ENCODE measurements at places on chromosomes 2 and 18.
A peak's percentile ranks its signal among the peaks of the same experiment; 100 is the strongest.

- H3K4me1 ChIP-seq, result peaks cover 5% of the 10 kb centered on the region
- H3K27ac ChIP-seq, result no peak overlapping the region
- no peak overlapping the region for H3K4me3 ChIP-seq
- no peaks in the 10 kb centered on the region for H3K36me3 ChIP-seq
Observed at GRCh38 chr2:120436885-120437603, 91.1 kb downstream of the INHBB start.

DNA sequence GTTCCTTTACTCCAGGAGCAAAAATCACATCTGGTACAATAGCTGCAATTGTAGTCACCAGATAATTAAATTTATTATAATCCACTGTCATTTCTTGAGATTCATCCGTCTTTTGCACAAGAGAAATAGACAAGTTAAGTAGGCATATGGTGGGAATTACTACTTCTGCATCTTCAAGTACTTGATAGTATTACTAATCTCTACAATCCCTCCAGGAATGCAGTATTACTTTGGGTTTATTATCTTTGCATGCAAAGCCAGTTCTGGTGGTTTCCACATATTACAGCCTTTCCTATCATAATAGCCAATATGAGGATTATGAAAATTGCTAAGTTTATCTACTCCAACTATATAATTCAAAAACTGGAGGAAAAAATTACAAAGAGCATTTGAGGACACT, 254.1 kb downstream of the IKZF2 start:
- H3K4me3 ChIP-seq, result no peak overlapping the region
- DNase-seq, result no peak
- no peak overlapping the region for H3K27ac ChIP-seq
- no peaks in the 10 kb centered on the region for H3K27me3 ChIP-seq
- no peaks in the 10 kb centered on the region for H3K36me3 ChIP-seq

- H3K4me3 ChIP-seq, result peak overlapping the region; percentile 64
- H3K36me3 ChIP-seq, result no peaks in the 10 kb centered on the region
- peak; percentile 68 for DNase-seq
- H3K27me3 ChIP-seq, result no peaks in the 10 kb centered on the region
- peaks cover 48% of the 10 kb centered on the region for H3K4me1 ChIP-seq
Observed at GRCh38 chr2:96760986-96761832, 507 bp downstream of the CNNM4 start.

DNA sequence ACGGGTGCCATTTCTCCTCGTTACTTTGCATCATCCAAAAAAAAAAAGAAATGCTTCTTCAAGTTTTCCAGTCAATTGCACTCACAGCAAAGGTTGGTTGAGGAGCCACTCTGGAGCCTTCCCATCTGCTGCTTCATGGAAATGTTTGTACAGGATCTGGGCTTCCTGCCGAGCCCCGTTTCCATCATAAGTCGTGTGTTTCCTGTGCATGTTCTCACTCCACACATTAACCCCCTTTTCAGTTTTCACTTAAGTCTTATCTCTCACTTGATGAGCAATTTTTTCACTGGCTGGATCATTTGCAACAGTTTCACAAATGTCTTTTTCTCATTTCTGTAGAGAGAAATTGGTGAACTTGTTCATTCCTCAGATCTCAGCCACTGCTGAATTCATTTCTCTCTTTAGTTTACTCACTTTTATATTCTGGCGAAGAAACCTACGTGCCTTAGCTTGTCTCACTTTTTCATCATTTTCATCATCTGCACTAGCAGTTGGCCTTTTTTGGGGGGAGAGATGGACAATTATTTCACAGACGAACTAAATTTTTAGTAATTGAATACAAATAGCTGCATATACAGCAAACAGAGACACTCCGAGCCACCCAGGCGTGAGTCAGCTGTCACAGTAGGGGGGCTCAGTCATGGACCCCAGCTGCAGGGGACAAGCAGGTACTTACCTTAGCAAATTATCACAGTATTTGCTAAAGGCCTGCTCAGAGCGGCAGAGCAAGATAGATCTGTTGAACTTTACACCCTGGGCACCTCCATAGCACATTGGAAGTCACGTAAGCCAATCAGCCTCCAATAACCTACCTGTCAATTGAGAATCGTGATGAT, 750.8 kb upstream of the ID2 start:
- H3K4me1 ChIP-seq, result peaks cover 8% of the 10 kb centered on the region
- peak; percentile 82 for DNase-seq
- no peaks in the 10 kb centered on the region for H3K36me3 ChIP-seq

DNA sequence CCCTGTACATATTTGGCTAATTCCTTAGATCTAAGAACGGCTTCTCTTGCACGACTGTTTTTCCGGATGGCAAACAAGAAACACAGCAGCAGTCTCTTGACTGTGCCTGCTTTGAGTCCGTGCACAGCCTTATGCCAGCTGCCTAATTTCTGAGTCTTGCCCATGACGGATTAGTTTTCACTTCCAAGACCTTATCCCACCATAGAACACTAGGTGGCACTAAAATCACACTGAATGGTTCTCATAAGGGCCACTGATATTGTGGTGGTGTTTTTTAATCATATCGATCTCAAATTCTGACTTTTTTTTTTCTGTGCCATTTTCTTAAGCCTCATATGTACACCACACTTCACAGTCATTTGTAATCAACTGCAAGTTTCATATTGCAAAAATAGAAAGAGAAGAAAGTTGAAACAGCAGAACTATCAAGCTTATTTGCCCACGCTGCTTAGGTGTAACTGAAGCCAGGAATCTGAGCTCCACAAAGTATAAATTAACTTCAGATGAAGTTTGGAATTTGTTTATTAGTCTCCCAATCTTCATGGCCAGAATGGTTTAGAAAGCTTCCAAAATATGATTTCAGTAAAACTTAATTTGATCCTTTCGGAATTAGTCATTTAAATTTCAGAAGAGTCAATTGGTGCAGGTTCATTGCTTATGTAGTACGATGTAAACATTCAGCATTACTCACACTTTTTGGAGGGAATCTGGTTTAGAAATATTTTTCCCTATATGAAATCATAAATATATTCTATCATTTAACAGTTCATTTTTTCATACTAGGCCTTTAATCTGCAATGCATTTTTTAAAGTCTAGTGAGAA, 45.5 kb upstream of the SCN7A start:
- no peak overlapping the region for H3K27ac ChIP-seq
- no peak for DNase-seq
- no peaks in the 10 kb centered on the region for H3K4me1 ChIP-seq

DNA sequence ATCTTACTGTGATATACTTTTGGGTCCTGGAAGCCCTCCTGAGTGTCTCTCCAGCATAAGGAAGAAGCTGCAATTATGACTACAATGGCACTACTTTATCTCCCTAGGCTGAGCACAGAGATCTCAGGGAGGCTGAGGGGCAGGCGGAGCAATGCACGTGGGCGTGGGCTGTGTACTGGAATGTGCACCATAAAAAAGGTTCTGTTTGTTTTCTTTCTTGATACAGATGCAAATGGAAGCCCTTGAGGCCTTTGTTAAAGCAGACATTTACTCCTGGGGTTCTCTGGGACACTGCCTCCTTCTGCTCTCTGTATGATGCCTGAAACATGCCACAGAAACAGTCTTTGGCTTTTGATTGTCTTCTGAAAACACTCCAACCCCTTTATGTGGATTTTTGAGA, 79.1 kb upstream of the DLX2 start:
- no peaks in the 10 kb centered on the region for H3K36me3 ChIP-seq
- DNase-seq, result no peak
- H3K27me3 ChIP-seq, result no peaks in the 10 kb centered on the region
- no peak overlapping the region for H3K27ac ChIP-seq

DNA sequence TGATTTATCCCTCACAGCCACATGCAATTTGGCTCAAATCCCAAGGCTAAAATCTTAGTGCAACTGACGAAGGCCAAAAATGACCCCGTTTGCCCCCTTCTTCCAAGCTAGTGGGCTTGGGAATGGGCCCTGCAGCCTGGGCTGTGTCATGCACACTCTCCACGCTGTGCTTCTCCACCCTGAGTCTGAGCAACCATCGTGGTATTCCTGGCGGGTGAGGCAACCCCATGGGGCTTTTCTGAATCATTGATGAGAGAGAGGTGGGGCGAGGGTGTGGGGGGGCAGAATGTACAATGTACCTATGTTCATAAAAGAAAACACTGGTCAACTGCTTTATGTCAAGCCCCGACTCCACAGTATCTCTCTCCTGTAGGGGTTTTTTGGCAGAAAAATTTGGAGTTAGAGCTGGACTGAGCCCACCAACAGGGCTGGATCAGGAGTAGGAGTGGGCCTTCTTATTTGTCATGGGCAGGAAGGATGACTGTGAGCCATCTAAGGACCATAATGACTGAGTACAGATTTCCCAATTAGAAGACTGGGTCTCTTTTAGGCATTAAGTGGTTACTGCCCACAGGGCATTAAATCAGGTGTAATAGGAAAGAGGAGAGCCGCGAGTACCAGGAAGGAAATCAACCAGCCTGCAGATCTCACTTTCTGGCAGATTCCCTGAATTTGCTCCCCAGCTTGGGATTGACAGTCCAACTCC, 8.9 kb downstream of the SULT1C2 start:
- H3K4me3 ChIP-seq, result no peak overlapping the region
- H3K36me3 ChIP-seq, result no peaks in the 10 kb centered on the region
- H3K4me1 ChIP-seq, result no peaks in the 10 kb centered on the region
- DNase-seq, result no peak

DNA sequence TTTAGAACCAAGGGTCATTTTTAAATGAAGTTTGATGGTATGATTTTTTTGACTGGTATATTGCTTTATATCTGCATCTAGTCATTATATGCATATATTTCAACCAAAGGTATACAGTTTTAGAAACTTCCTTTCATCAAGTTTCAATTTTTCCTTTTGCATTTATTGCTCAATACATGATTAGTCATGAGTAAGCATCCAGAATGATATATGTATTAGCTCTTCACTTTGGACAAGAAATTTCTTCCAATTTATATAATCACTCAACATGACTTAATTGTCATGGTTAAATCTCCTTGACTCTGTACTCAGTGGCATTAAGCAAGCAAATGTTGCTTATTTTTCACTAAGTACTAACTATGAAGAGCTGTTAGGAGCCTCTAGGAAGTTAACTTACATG, 123.6 kb downstream of the PLCL1 start:
- peaks cover 4% of the 10 kb centered on the region for H3K4me1 ChIP-seq
- no peaks in the 10 kb centered on the region for H3K36me3 ChIP-seq
- no peak for DNase-seq
- H3K27ac ChIP-seq, result no peak overlapping the region

GRCh38 chr2:132562245-132562644, 107.8 kb downstream of the LYPD1 start:
- no peaks in the 10 kb centered on the region for H3K36me3 ChIP-seq
- H3K27me3 ChIP-seq, result no peaks in the 10 kb centered on the region
- no peaks in the 10 kb centered on the region for H3K4me1 ChIP-seq
- no peak overlapping the region for H3K27ac ChIP-seq

DNA sequence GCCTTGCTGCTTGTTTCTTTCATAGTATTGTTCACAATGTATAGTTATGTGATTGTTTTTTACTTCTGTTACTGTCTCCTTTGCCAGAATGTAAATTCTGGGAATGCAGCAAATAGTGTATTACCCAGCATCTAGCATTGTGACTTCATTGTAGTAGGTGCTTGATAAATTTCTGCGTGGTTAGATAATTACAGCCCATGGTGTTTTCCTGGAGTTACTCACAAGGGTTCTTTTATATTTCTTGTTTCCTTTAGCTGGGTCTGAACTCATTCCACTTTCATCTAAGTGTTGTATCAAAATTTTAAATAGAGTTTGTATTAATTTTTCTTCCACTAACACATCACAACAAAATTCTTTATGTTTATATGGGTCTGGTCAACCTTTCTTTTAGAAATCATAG, 132.6 kb downstream of the MAP4K4 start:
- no peaks in the 10 kb centered on the region for H3K27me3 ChIP-seq
- H3K4me3 ChIP-seq, result no peak overlapping the region
- H3K36me3 ChIP-seq, result no peaks in the 10 kb centered on the region
- H3K4me1 ChIP-seq, result peaks cover 3% of the 10 kb centered on the region
- no peak for DNase-seq

DNA sequence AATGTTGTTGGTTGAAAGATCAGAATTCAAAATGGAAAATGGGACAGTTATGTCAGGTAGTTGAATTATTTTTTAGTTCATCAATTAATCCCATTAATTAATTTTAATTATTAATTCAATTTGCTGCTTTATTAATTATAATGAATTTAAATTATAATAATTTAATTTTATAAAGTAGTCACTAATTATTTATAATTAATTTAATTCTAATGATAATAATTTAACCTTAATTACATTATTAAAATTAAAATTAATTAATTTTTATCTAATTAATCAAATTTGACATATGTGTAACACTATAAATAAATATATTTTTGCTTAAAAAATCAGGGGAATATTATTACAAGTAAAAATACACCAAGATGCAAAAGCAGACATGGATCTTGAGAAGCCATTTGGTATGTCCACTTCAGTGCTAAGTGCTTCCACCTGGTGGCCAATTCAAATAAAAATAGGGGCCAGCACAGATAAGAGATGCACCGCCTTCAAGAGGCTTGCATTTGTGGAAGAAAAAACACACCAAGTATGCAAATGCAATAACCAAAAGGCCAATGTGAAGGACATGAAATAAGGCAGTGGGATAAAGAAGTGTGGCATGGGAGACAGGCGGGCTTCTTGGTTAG, 73.2 kb downstream of the MBP start:
- no peaks in the 10 kb centered on the region for H3K36me3 ChIP-seq
- peaks cover 41% of the 10 kb centered on the region for H3K4me1 ChIP-seq
- no peaks in the 10 kb centered on the region for H3K27me3 ChIP-seq
- peak; percentile 42 for DNase-seq

DNA sequence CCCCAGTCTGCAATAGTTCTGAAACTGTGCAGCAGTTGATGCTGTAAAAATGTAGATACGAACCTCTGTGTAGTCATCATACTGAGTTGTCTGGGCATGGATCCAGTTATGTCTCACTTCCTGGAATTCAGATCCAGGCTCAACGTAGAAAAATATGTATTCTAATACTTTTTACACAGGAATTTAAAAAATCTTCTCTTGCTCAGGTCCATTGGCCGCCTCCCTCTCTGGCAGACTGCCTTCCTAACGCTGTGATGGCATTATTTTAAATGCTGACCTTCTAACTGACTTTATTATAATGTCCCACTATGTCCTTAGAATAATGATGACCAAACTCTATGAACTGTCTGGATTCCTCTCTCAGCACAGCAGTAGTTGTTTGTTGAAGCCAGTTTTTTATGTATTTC, 119.6 kb downstream of the FEZ2 start:
- H3K4me3 ChIP-seq, result no peak overlapping the region
- H3K36me3 ChIP-seq, result peaks cover 40% of the 10 kb centered on the region
- H3K27ac ChIP-seq, result no peak overlapping the region
